ENCODE measurements at places on chromosomes 11 and 22. TPM values are rescaled to one million over a fixed set of nuclear protein-coding genes. Genes with fewer than 3 reads are reported as not detected.
A peak's percentile ranks its signal among the peaks of the same experiment; 100 is the strongest.

- no peak for DNase-seq
These were observed 20.9 kb downstream of the BRSK2 start for GRCh38 chr11:1410366-1411291.

Gene LRRC56
- polyA plus RNA-seq: not detected

- DNase-seq: no peak
These were observed 26.1 kb downstream of the SYT13 start for GRCh38 chr11:45260071-45260470.

DNA sequence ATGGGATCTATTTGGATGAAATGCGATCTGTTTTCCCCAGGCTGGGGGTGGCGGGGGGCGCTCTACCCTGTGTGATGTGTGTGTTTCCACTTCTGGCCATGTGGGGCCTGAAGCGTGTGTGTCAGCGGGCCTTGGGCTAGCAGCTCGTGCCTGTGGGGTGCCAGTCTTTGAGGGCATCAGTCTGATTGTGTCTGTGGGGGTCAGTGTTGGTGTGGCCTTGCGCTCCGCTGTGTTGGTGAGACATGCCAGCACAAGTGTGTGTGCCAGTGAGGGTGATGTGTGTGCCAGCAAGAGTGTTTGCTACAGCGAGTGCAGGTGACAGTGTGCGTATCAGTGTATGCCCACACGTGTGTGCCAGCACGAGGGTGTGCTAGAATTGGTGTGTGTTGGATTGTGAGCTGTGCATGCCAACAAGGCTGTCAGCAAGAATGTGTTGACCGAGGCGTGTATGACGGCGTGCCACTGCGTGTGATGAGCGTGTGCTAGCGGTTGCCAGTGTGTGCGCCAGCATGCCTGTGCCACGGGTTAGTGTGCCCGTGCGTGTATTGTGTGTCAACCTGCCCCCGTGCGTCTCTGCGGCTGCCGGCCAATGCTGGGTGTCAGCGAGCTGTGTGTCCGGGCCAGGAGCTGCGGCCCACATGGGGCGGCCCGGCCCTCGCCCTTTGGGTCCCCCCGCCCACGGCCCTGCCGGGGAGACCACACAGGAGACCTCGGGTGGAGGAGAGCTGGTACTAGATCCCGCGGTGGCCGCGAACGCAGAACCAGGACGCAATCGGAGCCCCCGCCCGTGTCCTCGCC, 519 bp downstream of the ARRB1 start:
- peak; percentile 59 for DNase-seq

DNA sequence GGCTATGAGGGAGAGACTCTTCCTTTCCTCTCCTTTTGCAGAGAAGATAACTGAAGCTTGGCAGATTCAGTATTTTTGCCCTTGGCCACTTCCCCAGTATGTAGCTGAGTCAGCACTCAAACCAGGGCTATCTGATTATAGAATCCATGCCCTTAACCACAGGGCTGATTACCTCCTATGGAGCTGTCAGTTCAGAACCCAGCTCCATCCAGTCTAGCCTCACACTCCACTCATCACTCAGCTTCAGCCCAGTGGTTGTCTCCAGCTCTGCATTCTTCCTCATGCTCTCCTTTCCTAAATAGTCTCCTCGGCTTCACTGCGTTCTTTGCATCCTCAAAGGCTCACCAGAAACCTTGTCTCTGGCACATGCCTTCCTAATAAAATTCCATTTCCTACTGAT, 151.6 kb upstream of the BLID start:
- DNase-seq: no peak

GRCh38 chr22:38238519-38239071, 34.2 kb downstream of the TMEM184B start:
- peak; percentile 47 for DNase-seq

DNA sequence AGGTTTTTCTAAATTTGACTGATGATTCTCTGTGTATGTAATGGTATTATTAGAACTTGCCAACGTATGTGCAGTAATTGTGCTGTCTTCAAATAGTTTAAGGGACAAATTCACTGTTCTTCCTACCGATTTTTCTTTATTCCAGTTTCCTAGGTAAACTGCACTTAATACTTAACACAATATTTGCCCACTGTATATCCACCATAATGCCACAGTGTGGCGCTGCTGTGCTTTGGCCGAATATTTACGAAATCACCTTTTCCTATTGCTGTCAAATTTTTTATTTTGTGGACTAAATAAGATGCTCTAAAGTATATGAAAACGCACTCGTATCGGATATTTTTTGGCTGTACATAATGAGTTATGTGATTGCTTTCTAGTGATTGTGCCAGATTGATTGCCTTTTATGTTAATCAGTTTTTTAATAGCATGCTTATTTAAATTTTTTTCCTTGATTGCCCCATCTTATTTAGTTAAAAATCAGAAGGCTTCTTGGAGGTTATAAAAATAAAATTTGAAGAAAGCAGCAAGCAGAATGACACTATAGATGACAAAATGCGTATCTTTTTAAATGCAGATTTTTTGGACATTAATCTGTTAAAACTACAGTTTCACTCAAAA, 10.5 kb downstream of the AASDHPPT start:
- DNase-seq: peak; percentile 19

DNA sequence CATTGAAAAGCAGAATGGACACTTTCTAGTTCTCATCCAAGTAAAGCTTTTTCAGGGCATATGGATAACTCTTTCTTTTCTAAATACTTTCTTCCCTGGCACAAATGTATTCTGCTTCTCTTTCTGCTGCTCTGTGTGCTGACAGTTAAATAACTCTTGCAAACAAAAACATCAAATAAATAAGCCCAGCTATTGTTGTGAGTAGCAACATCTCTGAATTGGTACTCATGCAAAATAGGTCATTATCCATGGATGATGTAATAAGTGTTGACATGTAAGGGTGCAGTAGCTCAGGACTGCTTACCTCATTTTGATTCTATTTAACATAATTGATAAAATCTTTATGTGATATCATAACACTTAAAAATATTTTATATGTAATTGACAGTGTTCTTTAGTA, 164.3 kb downstream of the MSANTD4 start:
- no peak for DNase-seq

Gene RASD2
- 2.1 TPM for polyA plus RNA-seq
